Activated naive CD8-positive, alpha-beta T cell treated with anti-CD3 and anti-CD28 coated beads, Interleukin-2, amount 50 U/mL, for 24 hours (primary cell): ENCODE measurements at places on chromosomes 2 and 18.

- no peak for DNase-seq
Observed at GRCh38 chr2:201532686-201533304, 81.3 kb downstream of the STRADB start.

DNA sequence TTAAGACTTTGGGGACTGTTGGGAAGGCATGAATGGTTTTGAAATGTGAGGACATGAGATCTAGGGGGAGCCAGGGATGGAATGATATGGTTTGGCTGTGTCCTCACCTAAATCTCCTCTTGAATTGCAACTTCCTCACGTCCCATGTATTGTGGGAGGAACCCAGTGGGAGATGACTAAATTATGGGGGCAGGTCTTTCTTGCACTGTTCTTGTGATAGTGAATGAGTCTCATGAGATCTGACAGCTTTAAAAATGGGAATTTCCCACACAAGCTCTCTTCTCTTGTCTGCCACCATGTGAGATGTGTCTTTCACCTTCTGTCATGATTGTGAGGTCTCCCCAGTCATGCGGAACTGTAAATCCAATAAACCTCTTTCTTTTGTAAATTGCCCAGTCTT, 11.5 kb upstream of the MBP start:
- DNase-seq: no peak

- peak; percentile 57 for DNase-seq
Observed at GRCh38 chr2:105775809-105776559, 31.3 kb downstream of the NCK2 start.

GRCh38 chr2:10963155-10963554, 51.4 kb downstream of the KCNF1 start:
- DNase-seq: no peak

DNA sequence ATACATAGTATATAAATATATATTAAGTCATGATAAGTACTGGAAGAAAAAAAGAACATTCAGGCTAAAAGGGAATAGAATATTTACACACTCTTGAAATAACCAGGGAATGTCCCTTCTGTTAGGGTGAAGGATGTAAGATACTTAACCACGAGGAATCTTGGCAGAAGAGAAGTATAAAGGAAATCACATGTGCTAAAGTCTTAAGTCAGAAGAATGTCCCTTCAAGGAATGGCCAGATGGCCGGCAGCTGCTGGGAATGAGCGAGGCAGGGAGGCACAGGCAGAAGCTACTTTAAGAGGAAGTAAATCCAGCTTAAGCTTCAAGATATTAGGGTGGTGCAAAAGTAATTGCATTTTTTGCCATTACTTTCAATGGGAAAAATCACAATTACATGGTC, 5.5 kb downstream of the CCDC102B start:
- no peak for DNase-seq

GRCh38 chr2:58770846-58771245, 529.7 kb upstream of the FANCL start:
- no peak for DNase-seq

- no peak for DNase-seq
Observed at GRCh38 chr18:55239740-55240139, 280.5 kb upstream of the CCDC68 start.

DNA sequence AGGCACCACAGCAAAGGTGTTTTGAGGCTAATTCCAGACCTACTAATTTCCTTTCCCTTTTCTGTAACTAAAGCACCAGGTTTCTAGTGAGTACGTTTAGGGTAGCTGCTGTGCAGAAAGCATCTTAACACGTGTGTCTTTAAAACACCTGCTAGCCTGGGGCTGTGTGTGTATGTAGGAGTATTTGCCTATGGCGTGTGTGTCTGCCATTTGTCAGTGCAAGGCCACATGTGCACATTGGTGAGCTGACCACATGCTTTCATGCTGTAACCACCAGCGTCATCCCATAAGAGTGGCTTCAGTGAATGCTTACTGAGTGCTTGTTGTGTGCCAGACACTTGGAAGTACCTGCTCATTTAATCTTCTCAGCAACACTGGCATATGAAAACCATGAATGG, 241.6 kb downstream of the SEPTIN10 start:
- no peak for DNase-seq

DNA sequence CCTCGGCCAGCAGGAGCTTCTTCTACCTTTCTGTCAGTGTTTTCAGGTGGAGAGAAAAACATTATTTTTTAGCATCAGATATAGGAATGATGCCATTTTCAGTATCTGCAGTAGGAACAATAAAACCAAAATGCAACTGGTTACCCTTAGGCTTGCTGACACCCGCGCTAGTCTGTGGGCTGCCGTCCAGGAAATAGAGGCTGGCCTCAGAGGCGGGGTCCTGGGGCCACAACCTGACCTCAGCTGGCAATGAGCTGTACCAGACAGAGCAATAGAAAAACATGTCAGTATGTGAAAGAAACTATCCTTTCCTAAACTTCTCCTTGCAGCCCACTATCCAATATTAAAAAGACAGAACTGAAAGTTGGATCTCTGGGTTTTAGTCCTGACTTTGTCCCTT, 4.6 kb upstream of the ST6GAL2 start:
- no peak for DNase-seq

DNA sequence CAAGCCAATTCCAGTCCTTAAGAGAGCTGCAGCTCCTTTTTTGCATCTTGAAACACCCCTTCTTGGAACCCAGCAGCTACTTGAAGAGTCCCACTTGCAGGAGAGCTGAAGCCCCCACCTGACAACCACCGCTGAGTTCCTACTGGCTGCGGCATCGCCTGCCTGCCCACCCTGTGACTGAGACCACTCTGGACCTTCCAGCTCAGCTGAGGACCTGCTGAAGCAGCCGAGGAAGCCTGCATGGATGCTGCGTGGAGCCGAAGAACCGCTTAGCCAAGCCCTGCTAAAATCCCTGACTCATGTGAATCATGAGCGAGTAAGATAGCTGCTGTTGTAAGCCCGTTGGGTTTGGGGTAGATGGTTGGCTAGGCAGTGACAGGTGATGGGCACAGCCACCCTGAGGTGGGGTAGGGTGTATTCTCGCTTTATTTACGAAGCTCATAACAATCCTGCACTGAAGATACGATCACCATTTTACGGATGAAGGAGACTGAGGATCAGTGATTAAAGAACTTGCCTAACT, 78.4 kb downstream of the INHBB start:
- DNase-seq: no peak

- no peak for DNase-seq
Observed at GRCh38 chr2:127917916-127918315, 32.2 kb upstream of the AMMECR1L start.

GRCh38 chr2:88837511-88838160, 146.2 kb downstream of the RPIA start:
- DNase-seq: no peak

DNA sequence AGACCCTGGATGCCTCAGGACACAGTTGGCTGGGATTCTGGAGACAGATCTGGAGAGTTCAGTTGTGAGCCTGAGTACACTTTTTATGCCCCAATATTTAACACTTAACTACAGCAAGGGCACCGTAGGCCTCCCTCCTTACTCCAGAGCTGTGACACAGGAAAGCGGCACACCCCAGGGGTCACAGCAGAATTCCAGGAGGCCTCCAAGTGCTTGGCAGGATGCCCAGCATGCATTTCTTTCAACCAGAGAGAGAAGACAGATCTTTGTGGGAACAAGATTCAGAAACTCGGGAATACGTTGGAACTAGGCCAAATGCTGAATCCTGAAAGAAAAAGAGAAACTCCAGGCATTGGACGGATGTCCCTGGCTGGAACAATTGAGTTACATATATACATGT, 199.2 kb upstream of the NT5C1B start:
- DNase-seq: no peak

DNA sequence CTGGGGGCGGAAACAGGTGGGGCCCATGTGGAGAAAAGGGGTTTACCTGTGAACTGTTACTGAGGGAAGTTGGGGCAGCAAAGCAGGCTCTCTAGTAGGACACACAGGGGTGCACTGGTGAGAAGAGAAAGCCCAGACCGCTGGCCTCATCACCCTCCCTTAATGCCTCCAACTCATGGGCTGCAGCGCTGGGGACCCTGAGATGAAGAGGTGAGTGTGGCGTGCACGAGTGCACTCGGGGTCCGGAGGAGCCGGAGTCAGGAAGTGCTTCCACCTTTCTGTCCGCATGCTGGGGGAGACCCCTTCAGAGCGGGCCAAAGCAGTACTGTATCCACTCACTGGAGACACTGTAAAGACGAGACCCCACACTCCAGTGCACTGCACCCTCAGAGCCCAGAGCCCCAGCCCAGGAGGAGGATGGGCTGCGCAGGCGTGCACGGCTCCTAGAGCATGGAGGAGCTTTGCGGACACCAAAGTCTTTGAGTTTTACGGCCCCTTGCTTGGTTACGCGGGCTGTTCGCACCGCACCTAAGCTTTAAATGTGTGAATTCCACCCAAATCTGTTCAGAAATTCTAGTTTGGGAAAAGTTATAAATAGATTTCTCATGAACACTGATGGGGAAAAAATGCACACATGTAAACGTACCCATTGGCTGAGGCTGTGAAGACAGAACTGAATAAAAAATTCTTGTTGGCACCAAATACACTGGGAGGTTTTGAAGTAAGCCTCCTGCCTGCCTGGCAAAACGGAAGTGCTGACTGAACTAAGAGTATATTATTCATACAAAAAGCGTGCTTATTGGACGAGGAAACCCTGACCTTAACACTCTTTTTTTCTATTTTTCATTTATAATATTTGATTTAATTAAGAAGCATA, 45.4 kb upstream of the PPP4R1 start:
- no peak for DNase-seq

GRCh38 chr2:47093626-47094025, 61.5 kb downstream of the STPG4 start:
- DNase-seq: no peak

GRCh38 chr18:55400590-55401541, 187.1 kb downstream of the TCF4 start:
- DNase-seq: no peak

DNA sequence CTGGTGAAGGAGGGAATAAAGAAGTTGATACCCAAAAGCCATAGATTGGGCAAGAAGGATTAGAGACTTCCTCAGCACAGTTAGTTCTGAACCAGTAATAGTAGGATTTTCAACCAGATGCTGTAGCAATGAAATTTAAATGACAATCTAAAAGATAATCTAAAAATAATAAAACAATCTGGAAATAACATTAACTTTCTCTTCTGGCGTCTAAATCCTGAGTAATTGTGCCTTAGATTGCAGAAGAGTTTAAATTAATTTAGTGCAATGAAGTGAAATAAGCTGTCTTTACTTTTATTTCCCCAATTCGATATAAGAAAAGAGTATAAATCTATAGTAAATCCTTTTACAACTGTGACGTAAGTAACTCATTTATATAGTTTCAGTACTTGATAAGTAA, 186.8 kb upstream of the DOK6 start:
- DNase-seq: no peak

DNA sequence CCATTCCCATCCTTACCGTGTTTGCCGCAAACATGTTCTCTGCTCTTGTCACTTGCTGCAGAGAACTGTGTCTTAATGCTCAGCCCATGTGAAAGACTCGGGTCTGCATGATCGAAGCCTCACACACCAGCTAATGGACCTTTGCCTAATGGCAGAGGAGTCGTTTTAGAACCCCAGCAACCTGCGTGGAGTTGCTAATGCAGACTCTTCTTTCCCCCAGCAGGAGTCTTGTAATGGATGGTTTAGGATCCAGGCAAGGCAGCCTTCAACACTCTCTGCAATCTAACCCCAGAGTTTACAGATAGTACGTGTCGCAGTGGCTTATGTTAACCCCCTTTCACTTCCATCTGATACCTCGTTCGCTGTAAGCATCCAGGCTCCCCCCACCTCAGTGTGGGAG, 316.4 kb downstream of the AGAP1 start:
- no peak for DNase-seq

DNA sequence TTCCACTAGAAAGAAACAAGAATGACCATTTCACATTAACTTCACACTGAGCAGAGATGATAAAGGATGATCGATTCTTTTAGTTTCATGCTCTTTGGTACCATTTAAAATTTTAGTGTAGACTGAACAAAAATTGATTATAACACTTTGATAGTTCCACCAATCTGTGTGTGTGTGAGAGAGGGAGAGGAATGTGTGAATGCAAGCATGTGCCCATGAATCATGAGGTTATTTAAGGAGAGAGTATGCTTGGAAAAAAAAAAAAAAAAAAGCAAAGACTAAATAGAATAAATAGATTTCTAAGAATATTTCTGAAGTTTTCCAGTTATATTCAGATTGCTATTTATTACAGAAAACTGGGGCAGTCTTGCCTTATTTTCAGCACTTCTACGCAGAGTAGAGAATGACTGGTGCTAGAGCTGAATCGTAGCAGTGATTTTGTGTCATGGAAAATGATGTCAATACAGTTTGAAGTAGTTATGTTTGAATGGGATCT, 900.8 kb downstream of the SLC4A3 start:
- DNase-seq: no peak

DNA sequence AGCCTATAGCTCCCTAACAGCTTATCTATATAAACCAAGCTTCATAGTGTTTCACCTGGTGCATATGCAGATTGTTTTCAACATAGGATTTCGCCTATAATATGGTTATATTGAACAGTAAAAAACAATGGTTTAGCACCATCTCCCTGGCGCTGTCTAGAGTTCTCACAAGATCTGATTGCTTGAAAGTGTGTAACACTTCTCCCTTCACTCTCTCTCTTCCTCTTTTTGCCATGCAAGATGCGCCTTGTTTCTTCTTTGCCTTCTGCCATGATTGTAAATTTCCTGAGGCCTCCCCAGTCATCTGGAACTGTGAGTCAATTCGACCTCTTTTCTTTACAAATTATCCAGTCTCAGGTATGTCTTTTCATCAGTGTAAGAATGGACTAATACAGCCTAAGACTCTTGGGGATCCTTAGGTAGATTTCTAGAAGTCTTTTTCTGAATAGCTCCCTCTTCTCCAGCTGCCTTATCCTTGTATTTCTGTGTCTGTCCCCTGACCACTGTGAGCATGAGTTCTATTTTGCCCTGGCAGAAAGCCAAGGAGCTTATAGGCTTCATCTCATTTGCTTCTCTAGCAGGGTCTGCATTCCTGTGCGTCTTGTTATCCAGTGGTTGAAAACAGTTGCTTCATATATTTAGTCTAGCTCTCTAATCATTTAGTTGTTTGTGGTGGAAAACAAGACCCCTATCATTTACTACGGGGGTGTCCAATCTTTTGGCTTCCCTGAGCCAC, 401.6 kb downstream of the GPD2 start:
- DNase-seq: no peak

DNA sequence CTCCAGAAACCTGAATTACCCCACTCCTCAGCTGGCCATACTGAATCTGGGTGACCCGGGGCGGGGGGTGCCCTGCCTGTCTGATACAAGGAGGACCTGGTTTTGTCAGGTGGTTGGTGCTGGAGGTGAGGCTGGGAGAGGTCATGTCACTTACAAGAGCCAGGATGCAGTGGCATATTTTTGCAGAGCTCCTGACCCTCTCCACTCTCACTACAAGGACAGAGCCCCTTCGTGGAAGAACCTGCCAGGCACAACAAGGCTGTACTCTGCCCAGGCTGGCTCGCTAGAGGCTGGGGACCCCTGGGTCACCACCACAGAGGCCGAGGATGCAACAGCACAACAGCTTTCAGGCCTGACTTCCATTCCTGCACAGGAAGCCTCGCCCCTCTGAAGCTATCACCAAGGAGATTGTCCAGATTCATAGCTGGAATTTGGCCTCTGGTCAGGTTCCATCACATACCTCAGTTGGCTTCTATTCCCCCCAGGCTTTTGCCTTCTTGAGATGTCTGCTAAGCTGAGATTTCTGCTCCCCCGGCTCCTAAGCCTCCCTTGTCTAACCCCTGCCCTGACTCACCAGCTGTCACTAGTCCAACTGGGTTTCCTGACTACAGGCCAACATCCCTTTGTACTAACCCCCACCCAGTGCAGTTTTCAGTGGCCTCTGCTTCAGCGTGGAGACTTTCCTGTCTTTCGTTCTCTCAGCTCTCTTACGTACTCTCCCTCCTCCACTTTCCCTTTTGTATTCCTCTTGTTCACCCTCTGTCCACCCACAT, 132.5 kb upstream of the EPAS1 start:
- DNase-seq: no peak
